ENCODE measurements at places on chromosomes 2 and 18.

GRCh38 chr2:212901604-212902275, 249.7 kb downstream of the IKZF2 start:
- DNase-seq: no peak

- no peak for DNase-seq
Observed at GRCh38 chr2:172578054-172578453, 22.2 kb downstream of the PDK1 start.

GRCh38 chr2:11307764-11308415, 36.5 kb downstream of the ROCK2 start:
- DNase-seq: no peak

GRCh38 chr2:107585851-107586250, 240.8 kb upstream of the RGPD4 start:
- no peak for DNase-seq

GRCh38 chr2:81206216-81206615, 901.7 kb upstream of the LRRTM1 start:
- no peak for DNase-seq

- no peak for DNase-seq
Observed at GRCh38 chr2:56337342-56337741, 153.6 kb downstream of the CCDC85A start.

DNA sequence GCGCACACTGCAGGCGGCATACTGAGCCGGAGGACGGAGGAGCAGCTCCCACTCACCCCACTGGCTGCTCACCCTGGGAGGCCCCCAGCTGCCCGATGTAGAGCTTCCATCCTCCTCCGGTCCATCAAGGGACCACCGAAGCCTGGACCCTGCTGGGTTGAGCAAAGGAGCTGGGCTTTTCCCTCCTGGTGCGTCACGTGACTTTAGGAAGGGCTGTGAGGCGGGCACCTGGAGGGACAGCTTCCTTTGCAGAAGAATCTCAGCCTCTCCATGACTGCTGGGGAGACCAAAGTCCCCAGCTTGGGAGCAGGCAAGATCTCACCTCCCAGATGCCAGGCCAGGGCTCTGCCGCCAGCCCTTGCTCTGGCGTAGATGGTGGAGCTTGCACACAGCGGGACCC, 102.7 kb downstream of the TWIST2 start:
- DNase-seq: no peak

- DNase-seq: no peak
Observed at GRCh38 chr18:14174706-14175085, 42.5 kb upstream of the ZNF519 start.

DNA sequence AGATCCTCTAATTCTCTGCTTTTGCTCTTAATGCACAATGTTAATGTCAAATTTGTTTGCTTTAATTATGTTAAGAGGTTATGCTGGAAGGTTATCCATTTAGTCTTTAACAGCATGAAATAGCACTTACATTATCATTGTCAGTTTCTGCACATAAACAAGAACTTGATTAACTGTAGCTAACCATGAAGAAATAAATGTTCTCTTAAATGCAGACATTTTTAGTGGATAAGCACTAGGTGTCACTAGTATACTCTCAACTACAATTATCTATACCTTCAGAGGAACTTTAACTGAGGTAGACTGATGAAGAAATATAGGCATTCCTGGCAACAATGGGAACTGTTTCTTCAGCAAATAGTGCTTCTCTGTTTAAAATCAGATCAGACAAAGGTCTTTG, 178.8 kb upstream of the CHST9 start:
- no peak for DNase-seq

- DNase-seq: no peak
Observed at GRCh38 chr2:152453129-152453911, 118.3 kb downstream of the FMNL2 start.

DNA sequence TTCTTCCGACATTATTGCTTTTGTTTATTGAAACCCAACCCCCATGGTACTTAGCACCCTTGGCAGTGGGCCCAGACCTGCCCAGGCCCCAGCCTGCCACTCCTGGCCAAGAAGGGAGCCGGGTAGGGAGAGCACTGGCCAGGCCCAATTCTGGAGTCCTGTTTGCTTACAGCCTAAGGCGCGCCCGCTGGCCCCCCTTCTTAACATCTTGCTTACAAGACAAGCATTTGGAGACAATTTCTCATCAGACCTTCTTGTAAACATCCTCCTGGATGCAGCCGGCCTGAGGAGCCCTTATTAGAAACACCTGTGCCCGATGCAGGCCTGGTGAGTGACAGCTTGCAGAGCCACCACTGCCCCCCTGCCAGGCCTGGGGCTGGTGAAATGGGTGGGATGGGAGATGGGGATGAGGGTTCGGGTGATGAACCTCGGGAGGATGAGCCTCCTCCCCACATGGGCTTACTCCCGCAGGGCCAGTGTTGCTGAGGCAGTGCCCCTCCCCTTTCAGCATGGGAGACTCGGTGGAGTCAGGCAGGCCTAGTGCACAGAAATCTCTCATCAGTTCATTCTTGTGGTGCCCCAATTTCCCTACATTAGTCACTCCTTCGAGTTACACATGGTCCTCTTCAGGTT, 217.5 kb downstream of the CYP26B1 start:
- DNase-seq: no peak

DNA sequence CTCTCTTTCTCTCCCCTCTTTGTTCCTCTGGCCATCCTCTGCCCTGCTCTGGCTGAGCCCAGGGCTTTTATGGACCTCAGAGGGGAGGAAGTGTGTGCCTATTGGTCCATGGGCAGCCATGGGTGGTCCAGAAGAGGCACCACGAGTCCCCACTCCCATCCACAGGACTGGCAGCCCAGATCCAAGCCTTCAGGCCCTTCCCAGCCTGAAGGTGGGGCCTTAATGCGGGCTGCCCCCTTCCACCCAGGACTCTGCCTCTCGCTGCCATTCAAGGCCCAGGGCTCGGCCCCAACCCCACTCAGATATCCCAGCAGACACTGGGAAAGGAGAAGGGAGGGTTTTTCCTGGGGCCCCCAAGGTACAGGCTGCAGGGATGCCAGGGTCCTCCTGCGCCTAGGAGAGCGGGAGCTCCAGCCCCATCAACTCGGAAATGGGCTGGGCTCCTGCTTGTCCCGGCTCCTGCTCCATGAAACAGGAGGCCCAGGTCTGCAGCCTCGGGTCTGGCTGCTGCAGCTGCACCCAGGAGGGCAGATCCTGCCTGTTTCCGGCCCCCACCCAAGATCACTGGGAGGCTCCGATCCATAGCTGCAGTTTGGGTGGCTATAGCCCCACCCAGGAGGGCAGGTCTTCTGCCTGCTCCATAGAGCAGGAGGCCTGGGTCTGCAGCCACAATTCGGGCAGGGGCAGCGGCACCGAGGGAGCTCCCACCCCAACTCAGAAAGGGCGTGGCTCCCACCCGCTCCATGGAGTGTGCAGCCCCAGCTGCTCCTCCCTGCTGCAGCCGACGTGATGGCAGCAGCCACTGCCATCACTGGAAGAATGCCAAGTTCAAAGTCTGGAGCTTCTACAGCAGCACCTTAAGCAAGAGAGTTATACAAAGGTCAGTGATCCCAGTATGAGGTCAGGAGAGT, 116.6 kb upstream of the RBBP8 start:
- DNase-seq: no peak

GRCh38 chr18:23875966-23876895, 138.3 kb upstream of the TTC39C start:
- DNase-seq: no peak

DNA sequence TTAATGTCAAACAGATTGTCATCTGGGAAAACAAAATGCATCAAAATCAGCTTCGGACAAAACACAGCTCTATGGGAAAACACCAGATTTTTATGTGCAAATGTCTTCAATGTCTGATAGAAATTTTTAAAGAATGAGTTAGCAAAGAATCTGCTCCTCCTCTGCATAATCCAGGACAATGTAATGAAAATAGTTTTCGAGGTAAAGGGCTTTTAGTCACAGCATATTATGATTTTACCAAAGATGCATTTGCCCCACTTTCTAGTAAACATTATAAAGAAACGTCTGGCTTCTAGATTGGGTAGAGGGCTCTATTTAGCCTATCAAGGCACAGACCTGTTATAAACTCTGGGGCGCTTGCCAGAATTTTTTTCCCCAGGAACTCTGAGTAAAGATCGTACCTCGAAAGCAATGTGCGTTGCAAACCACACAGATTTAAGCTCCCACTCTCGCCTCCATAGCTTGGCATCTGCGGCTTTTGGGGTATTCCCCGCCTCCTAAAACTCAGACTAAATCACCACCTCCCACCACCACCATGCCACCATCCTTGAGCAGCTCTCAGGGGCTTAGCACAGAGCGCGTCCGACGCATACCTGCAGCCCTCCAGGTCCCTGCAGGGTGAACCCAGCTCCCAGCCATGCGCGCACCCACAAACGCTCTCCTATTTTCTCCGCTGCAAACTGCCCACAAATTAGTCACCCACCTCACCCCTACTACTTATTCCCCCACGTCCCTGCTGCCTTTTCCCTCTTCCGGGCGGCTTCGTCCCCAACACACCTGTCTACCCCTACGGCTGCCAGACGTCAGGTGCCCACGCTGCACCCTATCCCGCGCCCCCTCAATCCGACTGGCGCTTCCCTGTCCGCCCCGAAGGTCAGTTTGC, 829 bp downstream of the ACVR1C start:
- DNase-seq: no peak

GRCh38 chr18:25243257-25243656, 108.7 kb downstream of the ZNF521 start:
- DNase-seq: no peak

DNA sequence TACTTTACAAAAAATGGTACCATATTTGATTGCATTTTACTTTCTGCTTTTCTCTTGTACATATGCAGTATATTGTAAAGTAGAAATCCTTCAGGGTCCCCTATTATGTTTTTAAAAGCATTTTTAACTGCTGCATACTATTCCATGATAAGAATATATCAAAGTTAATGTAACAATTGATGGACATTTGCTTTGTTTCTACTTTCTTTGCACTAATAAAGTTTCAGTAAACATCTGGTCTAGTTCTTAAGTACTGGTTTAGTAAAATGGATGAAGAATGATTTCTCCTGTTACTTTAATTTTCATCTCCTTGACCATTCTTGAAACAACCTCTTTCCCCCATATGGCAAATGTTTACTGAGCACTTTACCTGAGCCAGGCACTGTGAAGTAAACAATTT, 1.7 kb downstream of the MRPS9 start:
- DNase-seq: no peak

GRCh38 chr18:74760436-74760835, 162.8 kb downstream of the ZNF407 start:
- DNase-seq: no peak

DNA sequence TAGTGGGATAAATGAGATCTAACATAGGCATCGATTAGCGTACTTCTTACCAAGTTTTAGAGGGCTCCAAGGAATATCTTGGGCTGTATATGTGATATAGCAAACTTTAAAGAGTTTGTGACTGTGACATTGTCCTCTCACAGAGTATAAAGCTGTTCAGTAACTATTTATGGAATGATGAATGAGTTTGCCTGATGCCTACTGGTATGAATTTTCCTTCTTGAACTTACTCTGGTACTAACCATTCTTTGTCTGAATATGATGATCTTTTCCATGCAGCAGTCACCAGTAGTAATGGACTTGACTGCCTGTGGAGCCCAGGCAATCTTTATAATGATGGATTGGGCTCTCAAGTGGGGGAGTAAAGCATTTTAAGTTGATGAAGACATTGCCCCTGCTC, 120.5 kb downstream of the PARD3B start:
- no peak for DNase-seq

Measured in stimulated activated CD8-positive, alpha-beta memory T cell treated with anti-CD3 and anti-CD28 coated beads, Interleukin-15, amount 100 ng/mL, for 24 hours (primary cell).